ENCODE measurements at places on chromosomes 5 and 9. TPM values are rescaled to one million over a fixed set of nuclear protein-coding genes. Genes with fewer than 3 reads are reported as not detected.

Gene BRINP1
- total RNA-seq, result not detected

Gene MCIDAS
- not detected for total RNA-seq

Gene C9
- total RNA-seq, result 0.96 TPM

Gene C5orf52
- not detected for total RNA-seq

Gene ZFP37
- 3.3 TPM for total RNA-seq

Gene ZNF354C
- total RNA-seq, result 3.0 TPM

Gene INSL6
- total RNA-seq, result not detected

Gene FOXD4
- total RNA-seq, result not detected

Gene SLC36A2
- 0.75 TPM for total RNA-seq

Gene IFNA21
- total RNA-seq, result not detected

Gene TEX48
- not detected for total RNA-seq

Gene TMEM252
- not detected for total RNA-seq

Gene CDC20B
- not detected for total RNA-seq
